ENCODE measurements at places on chromosomes 7 and 10. TPM values are rescaled to one million over a fixed set of nuclear protein-coding genes. Genes with fewer than 3 reads are reported as not detected.

INSIG1 gene
- total RNA-seq, result 42.6 TPM

DNA sequence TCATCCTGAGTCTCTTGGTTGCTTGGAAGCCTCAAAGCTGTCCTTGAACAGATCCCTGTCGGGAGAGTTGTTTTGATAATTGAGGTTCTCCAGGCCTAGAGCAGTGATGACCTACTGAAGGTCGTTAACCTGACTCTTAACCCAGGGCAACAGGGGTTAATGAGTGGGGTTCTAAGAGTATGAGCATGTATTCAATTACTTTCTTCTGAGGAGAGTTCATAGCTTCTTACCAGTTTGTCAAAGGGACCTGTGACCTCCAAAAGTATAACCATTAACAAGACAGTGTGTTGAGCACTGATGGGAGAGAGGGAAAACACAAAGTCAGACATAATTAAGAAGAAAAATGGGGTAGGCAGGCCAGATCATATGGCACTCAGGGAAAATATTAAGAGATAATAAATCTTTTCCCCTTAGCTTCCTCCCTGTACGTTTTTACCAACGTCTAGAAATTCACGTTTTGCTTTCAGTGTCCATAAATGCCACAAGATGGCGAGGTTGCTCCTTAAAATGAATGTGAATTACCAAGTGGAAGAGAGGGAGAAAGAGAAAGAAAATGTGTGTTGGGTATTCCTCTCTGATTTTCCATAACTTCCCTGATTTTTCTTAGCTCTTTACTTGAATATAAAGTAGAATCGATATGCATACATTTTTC is 97.6 kb downstream of the SUGCT start:
- peak; percentile 17 for DNase-seq

BAMBI gene
- total RNA-seq, result 4.1 TPM

LHFPL3 gene
- total RNA-seq, result 33.5 TPM

DNA sequence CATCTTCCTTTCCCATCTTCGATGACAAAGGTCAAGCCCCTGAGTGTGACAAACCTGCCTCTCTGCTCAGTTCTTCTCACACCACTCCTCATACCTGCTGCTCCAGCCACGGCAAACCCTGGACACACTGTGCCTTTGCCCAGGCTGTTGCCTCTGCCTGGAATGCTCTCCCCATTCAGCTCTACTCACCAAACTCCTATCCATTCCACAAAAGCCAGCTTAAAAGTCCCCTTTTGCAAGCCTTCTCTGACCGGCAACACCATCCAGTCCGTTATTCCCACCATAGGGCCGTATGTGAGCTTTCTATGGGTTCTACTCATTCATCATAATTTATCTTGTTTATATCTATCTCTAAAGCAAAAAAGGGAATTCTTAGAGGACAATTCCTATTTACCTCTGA is 15.2 kb downstream of the GFRA1 start:
- no peak for DNase-seq

DNA sequence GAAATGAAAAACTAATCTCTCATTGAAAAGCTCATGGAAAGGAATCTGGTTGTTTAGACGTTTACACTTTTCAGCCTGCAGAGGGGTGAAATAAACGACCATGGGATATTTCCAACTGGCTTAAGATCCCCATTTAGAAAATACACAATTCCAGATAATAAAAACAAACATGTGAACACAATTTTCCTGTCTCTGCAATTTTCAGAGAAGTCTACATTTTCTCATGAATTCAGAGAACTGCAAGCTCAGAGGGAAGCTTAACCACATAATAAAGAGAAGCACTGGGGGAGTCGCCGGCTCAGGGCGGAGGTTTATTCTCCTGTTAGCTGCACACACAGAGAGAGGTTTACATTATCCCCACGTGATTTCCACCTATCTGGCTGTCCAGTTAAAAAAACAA is 215.2 kb downstream of the FANK1 start:
- DNase-seq, result no peak

GRCh38 chr10:124271676-124272075 is 147.0 kb downstream of the OAT start:
- no peak for DNase-seq

- DNase-seq, result no peak
These were observed 155.1 kb downstream of the GALNT11 start for GRCh38 chr7:152180587-152180986.

- no peak for DNase-seq
These were observed 129.3 kb upstream of the FAM20C start for GRCh38 chr7:63117-63480.

DNA sequence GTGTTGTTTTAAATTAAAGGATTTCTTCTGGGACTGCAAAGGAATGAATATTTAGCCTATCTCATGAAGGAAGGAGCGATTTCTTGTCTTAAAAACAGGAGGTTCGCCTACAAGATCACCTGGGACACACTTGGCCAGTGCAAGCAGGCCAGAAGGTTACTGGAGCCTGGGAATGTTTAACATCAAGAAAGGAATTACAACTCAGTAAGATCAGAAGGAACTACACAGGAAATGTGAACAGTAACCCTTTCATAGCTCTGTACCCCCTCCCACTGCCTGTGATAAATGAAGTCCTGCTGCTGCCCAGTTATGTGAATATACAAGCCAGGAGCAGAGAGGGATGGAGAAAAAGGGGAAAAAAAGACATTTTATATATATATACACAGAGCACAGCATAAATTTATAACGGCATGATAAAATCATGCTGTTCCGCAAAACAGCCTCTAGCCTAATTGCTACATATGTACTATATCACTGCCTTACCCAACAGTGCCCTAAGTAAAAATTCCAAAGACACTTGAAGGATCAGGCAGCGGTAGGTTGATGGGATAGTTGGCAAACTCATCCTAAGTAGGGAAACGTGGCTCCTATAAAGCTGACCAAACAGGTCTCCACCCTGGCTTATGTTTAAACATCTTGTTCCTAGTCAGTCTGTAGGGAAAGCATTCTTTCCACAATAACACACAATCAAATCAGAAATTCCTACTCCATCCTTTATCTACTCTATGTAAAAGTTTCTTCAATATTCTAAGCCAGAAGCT is 63.8 kb downstream of the ZNF438 start:
- no peak for DNase-seq

- no peak for DNase-seq
These were observed 97.0 kb upstream of the RET start for GRCh38 chr10:42979721-42980467.

DNA sequence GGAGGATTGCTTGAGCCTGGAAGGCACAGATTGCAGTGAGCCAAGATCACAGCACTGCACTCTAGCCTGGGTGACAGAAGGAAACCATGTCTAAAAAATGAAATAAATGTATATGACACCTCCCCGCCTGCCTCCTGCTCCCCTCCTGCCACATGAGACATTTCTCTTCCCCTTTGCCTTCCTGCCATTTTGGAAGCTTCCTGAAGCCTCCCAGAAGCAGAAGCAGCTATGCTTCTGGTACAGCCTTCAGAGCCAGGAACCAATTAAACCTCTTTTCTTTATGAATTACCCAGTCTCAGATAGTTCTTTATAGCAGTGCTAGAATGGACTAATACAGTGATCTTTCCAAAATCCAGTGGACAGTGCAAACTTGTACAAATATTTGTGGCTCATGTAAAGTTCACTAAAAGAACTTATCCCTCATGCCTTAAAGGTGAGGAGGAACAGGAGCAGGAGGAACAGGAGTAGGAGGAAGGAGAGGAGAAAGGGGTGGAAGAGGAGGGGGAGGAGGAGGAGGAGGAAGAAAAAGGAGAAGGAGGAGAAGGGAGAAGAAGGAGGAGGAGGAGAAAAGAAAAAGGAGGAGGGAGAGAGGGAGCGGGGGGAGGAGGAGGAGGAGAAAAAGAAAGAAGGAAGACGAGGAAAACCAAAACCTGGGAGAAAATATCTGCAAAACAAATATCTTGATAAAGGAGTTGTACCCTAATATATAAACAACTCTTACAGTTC is 2.8 kb upstream of the ABI1 start:
- DNase-seq, result no peak

RAB19 gene
- total RNA-seq, result not detected

GRCh38 chr7:30764030-30764975 is 6.9 kb upstream of the MINDY4 start:
- DNase-seq, result no peak

GRCh38 chr7:296373-296945 is 6.5 kb downstream of the FOXL3 start:
- no peak for DNase-seq
